ENCODE measurements at places on chromosomes 1 and 21. TPM values are rescaled to one million over a fixed set of nuclear protein-coding genes. Genes with fewer than 3 reads are reported as not detected.

ADAM30 gene
- 0.11 TPM for total RNA-seq

PCSK9 gene
- total RNA-seq: not detected

CAMK1G gene
- not detected for total RNA-seq

FBXO2 gene
- 2.9 TPM for total RNA-seq

OR2T2 gene
- not detected for total RNA-seq

MANEAL gene
- total RNA-seq: 2.1 TPM

KRTAP26-1 gene
- not detected for total RNA-seq

LDLRAD1 gene
- not detected for total RNA-seq

FCGR1A gene
- total RNA-seq: 8.1 TPM

ZNF695 gene
- not detected for total RNA-seq

S100A7A gene
- not detected for total RNA-seq

TMIGD3 gene
- 0.32 TPM for total RNA-seq

LYPD8 gene
- not detected for total RNA-seq

FNDC5 gene
- 18.7 TPM for total RNA-seq

- no peak for DNase-seq
Observed at GRCh38 chr1:48061162-48062136, 64.3 kb upstream of the TRABD2B start.

GRCh38 chr1:19764848-19765247 is 34.9 kb downstream of the TMCO4 start:
- DNase-seq: no peak

GRCh38 chr1:11147197-11147770 is 41.9 kb upstream of the ANGPTL7 start:
- DNase-seq: no peak

DNA sequence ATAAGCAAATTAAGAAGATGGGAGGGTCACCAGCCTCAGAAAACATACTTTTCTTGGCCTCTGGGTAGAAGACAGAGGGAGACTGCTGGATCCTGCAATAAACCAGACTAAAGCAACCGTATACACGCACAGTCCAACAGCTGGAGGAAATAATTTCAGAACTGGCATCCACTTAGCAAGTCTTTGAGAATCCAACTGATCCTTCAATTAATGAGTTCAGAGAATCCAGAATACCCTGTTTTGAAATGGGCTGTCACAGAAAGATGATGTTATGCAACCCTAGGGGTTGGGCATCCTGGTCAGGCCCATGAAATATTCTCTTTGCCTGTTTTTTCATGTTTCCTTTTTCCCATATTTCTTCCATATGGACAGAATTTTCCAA is 134.0 kb upstream of the MAGI3 start:
- DNase-seq: no peak

DNA sequence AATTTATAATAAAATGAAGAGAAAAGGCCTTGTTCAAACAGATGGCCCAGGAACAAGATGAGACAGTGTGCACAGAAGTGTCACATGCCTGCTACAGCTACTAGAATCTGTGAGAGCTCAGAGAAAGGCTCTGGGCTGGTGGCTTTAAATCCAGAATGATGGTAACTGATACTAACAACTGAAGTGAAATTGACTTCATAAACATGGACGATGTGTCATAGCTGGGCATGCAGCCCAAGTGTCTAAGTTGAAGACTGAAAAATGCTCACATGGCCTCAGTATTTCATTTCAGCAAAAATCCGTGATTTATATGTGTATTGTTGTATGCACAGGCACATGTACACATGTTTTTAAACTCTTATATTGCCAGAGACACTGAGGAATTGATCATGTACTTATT is 208.3 kb upstream of the RUNX1 start:
- DNase-seq: no peak

- no peak for DNase-seq
Observed at GRCh38 chr1:15479654-15480347, 3.9 kb downstream of the CELA2B start.

DNA sequence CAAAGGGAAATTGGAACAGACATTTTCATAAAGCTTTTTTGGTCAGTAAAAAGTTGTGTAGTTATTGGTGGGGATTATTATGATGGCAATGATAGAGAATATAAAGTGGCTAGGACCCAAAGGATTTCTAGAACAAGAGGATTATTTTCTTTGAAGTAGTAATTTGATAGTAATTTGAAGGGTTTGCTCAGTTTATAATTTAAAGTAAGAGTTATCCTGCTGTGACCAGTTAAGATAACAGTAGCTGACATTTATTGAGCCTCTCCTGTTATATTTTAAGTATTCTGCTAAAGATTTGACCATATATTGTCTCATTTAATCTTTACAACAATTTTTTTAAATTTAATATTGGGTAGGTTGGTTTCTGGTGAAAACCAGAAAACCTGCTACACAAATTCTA is 14.7 kb downstream of the CAPZA1 start:
- DNase-seq: no peak

DNA sequence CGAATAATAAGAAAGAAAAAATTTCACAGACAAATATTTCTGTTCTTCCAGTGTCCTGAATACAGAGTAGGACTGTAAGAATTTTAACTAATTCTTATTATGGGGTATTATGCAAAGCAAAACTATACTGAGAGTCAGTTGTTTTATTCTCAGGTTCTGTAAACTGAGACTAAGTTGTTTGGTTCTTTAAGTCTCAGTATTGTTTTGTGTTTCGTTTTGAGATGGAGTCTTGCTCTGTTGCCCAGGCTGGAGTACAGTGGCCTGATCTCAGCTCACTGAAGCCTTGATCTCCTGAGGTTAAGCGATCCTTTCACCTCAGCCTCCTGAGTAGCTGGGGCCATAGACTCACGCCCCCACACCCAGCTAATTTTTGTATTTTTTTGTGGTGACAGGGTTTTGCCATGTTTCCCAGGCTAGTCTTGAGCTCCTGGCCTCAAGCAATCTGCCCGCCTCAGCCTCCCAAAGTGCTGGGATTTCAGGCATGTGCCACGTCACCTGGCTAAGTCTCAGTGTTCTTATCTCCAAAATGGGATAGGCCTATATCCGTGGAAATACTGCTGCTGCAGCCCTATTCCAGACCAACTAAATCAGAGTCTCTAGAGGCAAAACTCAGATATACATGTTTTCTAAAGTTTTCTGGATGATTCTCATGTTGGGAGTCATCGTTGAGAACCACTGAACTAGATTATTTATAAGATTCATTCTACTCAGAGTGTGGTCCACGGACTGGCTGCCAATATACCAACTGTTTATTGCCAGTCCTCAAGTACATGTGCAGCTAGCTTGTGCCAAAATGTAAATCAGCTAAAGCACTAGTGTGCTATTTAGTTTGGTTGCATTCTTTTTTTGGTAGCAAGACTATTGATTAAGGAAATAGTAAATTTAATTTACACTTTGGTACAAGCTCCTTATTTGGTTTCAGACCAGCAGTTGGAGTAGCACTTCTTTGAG is 116.6 kb downstream of the HS2ST1 start:
- no peak for DNase-seq

DNA sequence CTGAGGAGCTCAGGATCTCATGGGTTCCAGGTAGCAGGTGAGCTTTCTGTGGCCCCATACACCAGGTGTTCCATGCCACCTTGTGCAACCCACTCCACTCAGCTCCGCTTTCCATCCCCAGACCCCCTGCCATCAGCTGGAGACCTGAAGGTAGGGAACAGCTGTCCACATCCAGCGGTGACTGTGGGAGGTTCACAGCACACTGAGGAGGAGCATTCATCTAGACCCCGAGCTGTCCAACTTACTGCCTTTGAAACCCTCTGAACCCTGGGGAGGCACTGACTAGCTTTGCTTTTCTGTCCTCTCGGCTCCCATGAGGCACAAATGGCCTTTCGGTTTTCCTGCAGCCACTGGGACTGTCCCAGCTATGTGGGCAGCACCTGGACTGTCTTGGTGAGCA is 27.9 kb upstream of the ABCG1 start:
- no peak for DNase-seq

DNA sequence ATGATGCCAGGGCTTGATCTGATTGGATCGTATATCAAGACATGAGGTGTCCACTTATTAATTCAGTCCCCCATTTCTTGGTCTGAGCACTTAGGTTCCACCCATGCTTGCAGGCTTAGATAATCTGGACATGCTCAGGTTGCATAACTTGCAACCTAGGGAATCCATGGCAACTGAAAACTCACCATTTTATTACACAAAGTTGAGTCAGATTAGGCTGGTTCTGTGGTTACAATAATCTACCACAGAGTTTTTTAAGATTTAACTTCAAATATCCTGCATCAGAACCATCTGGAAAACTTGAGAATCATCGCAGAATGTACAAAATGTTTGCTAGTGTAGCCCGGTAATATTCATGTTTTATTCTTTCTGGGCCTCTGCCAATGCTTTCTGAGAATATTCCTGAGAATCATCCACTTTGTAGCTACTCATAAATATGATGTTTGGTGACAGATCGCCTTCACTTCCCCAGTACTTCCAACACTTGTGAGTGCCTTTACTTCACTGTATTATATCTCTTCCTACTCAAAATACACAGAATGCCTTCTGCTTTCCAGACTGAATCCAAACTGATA is 707.2 kb upstream of the ADAMTS5 start:
- DNase-seq: no peak

DNA sequence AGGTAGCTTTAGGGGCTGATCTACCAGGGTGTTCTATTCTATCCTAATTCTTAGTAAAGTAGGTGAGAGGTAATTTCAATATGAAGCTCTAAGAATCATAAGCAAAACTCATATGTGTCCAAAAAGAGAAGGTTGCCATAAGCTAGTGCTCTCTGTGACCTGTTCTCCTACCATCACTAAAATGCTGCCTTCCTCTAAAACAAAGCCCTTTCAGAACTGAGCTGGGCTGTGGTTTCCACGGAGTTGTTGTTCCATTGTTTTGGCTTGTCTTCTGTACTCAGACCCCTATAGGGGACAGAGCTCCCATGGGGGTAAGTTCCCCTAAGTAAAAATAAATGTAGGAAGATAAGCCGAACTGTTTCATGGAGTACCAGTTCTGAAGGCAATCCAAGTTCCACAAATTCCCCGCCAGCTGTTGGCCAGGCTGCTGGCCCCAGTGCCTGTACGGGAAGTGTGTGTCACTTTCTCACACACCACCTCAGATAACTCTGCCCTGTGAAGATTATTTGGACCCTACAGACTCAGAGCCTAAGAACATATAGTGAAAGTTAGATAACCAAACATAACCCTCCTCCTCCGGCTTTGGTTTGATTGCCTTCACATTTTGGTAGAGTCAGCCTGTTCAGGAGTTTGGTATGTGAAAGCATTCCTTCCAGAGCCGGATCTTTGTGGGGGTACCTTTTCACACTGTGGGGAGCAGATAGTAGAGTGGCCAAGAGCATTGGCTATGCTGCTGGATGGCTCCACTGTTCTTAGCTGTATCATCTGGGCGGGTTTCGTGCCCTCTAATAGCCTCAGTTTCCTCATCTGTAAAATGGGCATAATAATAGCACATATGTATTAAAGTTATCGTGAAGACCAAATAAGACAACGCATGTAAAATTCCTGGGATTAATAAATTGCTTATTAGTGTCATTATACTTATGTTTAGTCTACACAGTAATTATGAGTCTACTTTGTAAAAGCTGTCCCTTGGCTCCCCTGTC is 10.8 kb downstream of the DPT start:
- no peak for DNase-seq

DNA sequence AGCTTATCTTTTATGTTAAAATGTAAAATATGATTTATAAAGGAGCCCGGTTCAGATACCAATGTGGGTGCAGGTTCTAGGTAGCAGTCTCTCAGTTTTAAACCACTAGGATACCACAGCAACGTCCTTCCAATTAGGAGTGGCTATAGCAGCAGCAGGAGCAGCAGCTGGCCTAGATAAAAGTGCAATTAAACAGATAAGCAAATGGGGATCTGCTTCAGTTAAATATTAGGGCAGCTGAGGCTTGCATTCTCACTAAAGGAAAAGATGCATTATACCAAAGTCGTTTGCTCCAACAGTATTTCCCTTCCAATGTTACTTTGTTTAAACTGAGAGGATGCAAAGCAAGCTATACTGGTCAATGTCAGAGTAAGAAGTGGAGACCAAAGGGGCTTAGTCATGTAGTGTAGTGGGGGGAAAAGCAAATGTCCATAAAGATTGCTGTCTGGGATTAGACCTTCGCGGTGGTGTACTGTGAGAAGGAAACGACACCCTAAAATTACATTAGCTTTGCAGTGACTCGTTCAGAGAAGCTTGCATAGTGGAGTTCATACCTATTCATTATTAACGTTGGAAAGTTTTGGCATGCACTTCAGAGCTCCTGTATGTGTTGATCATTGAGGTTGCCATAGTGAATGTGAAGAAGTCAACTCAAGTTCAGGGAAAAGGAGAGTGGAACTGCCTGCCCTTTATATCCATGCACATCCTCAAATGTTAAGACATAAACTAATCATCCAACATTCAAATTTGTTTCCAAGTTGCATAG is 272.2 kb downstream of the VAV3 start:
- DNase-seq: no peak

GRCh38 chr1:233379869-233380438 is 52.4 kb downstream of the MAP3K21 start:
- no peak for DNase-seq

DNA sequence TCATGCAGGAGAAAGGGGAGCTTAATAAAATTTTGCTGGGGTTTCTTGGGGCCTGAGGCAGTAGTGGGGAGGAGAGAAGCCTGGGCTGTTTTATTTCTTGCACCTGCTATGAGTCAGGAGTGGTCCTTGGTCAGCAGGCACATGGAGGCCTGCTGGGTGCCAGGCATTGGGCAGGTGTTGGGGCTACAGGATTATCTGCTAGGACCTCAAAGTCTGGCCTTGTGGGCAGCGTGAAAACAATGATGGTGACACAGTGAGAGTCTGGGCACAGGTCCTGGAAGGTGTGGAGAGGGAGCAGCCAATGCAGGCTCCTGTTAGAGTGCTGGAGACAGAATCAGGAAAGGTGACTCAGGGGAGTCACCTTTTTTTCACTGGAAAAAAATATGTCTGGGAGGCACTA is 17.2 kb downstream of the ROR1 start:
- DNase-seq: no peak

DNA sequence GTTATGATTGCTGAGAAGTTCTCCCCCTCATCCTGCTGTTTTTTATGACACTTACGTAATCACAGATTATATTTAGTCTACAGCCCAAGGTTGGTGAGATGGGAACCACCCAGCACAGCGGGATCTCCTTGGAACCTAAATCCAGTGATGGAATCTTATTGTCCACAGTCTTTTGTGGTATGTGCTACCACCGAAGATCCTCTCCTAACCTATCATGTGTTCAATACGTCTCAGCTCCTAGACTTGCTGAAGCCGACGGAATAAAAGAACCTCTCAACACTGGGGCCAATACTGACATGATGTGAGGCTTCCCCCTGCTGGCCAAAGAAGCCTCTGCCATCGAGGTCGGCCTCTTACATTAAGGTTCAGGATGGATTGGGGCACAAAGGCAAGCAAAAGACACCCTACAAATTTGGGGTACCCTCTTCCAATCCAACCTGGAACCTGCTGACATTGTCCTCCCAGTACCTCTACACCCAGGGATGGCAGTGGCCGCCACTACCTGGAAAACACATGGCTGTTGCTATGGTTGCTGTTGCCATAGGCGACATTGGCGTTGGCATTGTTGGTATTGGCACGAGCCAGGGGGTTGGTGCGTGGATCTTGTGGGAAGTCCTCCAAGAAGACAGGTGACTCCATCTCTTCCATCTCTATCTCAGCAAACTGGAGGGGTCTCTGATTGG is 19.4 kb upstream of the KIF21B start:
- DNase-seq: no peak
